T-cell (primary cell): ENCODE measurements at places on chromosomes 11 and 22. TPM values are rescaled to one million over a fixed set of nuclear protein-coding genes. Genes with fewer than 3 reads are reported as not detected.

Gene CLMP
- 0.30 TPM for total RNA-seq

Gene KDM4E
- total RNA-seq = not detected

Gene TMPRSS13
- 2.1 TPM for total RNA-seq

Gene TPCN2
- 23.1 TPM for total RNA-seq

Gene TRIM48
- total RNA-seq = not detected

Gene RPL3
- total RNA-seq = 3,472 TPM

Gene CD3E
- total RNA-seq = 659 TPM

DNA sequence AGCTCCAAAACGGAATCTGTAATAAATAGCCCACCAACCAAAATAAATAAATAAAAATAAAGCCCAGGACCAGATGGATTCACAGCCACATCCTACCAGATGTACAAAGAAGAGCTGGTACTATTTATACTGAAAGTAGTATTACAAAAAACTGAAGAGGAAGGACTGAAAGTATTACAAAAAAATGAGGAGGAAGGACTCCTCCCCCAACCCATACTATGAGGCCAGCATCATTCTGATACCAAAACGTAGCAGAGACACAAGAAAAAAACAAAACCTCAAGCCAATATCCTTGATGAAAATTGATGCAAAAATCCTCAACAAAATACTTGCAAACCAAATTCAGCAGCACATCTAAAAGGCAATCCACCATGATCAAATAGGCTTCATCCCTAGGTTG lies 65.4 kb downstream of the CYP2R1 start:
- DNase-seq = no peak

DNA sequence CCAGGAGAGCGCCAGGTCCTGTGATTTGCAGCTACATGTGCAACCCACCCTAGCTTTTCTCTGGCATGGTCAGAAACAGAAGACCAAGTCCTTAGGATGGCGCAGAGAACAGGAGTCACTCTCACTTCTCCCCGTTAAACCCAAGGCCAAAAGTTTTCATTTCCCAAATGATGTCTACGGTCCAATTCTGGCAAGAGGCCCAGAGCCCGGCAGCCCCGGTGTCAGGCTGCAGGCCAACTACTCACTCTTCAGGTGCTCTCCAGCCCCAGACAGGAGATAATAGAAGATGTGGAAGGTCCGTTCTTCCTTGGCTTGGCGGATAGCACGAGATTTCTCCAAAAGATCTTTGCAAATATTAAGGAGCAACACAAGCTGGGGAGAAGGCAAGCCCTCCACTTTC lies 67.2 kb downstream of the MYH9 start:
- DNase-seq = no peak

GRCh38 chr11:128200467-128200866 lies 386.9 kb downstream of the ETS1 start:
- no peak for DNase-seq

DNA sequence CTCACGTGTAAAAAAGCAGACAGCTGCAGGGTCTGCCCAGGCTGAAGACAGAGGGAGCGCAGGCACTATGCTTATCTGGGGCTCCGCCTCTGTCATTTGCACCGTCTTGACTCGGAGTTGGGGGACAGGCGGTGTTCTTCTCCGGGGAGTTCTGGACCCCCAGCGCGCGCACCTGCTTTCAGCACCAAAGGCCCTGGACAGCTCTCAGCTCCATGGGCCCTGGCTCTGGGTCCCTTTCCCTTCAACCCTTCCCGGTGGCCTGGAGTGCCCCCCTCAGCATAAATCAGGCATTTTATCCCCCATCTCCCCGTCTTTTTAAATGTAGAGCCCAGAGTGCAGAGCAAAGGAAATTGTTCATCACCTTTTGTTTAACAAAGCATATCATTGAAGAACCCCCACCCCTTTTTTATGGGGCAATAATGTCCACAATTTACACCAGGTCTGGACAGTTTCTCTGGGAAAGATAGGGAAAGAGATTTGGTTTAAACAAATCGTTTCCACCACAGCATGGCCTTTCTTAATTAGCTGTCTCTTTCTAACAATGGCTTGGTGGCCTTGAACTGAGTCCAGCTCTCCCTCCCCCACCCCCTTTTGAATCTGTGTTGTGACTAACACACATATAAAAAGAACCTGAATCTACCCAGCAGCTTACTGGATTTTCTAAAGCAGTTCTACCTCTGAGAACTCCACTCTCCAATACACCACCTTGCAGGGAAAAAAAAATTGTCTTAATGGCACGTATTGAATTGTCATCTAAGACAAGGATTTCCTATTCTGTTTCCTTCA lies 1.7 kb downstream of the SEZ6L start:
- no peak for DNase-seq

GRCh38 chr11:110491577-110492320 lies 62.0 kb downstream of the FDX1 start:
- DNase-seq = no peak

GRCh38 chr22:46695346-46696228 lies 42.5 kb downstream of the CERK start:
- no peak for DNase-seq

- DNase-seq = no peak
Observed at GRCh38 chr22:45906946-45907345, 70.0 kb downstream of the WNT7B start.

- DNase-seq = no peak
Observed at GRCh38 chr22:22479999-22480532, 28.5 kb downstream of the ZNF280B start.

- no peak for DNase-seq
Observed at GRCh38 chr11:119797123-119797611, 68.2 kb upstream of the NECTIN1 start.

GRCh38 chr11:61671527-61671926 lies 8.7 kb upstream of the DAGLA start:
- no peak for DNase-seq
